Left ventricle myocardium superior (tissue), 1 donor: ENCODE measurements at places on chromosomes 3 and 15. TPM values are rescaled to one million over a fixed set of nuclear protein-coding genes. Genes with fewer than 3 reads are reported as not detected.

DNA sequence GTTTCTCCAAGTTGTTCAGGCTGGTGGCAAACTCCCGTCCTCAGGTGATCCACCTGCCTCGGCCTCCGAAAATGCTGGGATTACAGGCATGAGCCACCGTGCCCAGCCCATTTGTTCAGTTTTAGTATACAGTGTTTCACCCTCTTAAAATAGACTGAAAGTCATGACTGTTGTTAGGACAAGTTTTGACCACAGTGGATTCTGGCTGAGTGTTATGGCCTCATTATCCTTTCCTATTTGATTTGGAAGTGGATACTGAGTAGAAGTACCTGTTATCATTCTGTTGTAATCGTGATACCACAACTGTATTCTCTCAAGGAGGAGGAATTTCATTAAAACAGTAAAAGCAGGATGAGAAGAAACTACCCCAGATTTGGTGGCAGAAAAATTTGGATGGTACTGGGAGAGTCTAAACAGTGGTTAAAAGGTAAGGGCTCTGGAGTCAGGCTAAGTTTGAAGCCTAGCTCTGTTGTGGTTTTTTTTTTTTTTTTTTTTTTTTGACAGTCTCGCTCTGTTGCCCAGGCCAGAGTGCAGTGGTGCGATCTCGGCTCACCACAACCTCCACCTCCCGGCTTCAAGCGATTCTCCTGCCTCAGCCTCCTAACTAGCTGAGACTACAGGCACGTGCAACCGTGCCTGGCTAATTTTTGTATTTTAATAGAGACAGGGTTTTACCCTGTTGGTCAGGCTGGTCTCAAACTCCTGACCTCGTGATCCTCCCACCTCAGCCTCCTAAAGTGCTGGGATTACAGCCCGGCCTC is 2.6 kb downstream of the MAP2K1 start:
- no peak for DNase-seq

DNA sequence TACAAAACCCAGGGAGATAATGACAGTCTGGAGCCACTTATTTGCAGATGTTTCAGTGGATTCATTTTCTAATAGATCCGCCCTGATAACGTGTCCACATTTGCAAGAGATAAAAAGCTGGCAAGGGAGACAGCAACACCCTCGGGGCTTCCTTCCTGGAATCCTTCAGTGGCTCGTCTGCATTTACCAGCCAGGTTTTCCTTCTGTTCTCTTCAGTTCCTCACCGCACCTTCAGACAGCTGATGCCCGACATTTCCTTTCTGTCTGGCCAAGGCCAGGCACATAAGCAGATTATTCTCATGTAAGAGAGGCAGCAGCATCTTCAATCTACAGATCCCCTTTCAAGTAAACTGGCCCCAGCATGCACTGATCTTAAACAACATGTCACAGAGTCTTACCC is 56.2 kb upstream of the SPATA12 start:
- DNase-seq: no peak

GRCh38 chr15:45186771-45187577 is 792 bp downstream of the SHF start:
- DNase-seq: no peak

Gene SEMA5B
- total RNA-seq: 4.2 TPM

Gene CLRN1
- total RNA-seq: not detected

Gene AADAC
- total RNA-seq: 0.35 TPM

DNA sequence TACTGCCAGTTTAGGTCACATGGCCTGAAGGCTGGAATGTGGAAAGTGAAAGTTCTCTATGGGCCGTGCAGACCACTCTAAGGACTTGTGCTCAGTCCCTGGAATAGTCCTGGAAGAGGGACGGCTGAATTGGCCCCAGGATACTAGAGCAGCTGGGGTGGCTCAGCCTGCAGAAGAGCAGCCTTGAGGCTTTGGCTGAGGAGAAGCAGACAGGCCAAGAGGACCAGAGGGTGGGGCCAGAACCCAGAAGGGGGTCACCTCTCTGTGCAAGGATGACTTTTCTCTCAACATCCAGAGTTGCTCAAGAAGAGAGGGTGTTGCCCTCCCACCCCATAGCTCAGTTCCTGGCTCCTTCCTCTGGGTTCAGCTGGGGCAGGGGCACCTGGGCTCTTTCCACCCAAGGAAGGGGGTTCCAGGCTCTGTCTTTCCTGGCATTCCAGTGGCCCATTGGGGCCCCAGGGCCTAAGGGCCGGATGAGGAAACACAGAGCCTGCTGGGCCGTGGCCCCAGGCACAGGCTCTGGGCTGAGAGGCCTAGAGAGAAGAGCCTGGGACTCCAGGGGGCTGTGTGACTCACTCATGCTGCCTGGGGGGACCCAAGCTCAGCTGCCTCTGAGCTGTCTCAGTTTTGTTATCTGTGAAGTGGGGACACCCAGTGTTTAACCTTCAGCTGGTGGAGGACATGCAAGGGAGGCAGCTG is 8.5 kb upstream of the FBLN2 start:
- peak; percentile 72 for DNase-seq

- DNase-seq: no peak
These were observed 58.7 kb upstream of the FNDC3B start for GRCh38 chr3:171980578-171981270.

Gene GRM7
- total RNA-seq: not detected

Gene NAALADL2
- total RNA-seq: 3.1 TPM

DNA sequence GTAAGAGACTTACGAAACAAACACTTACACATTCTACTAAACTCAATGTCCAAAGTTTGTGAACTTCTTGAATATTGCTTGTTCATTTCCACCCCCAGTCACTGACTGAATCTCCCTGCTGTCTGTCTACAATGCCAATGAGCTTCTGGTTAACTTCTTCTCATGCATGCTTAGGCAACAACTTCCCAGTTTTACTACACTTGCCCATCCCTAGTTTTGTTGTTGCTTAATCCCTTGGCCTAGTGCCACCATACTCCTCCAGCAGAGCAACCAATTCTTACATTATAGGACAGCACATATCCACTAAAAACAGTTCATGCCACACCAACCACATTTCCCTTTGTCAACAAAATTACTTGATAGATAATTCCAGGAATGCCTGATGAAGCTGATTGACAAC is 40.9 kb upstream of the CCR2 start:
- DNase-seq: no peak

GRCh38 chr3:172856795-172857742 is 106.5 kb downstream of the ECT2 start:
- peak; percentile 63 for DNase-seq

DNA sequence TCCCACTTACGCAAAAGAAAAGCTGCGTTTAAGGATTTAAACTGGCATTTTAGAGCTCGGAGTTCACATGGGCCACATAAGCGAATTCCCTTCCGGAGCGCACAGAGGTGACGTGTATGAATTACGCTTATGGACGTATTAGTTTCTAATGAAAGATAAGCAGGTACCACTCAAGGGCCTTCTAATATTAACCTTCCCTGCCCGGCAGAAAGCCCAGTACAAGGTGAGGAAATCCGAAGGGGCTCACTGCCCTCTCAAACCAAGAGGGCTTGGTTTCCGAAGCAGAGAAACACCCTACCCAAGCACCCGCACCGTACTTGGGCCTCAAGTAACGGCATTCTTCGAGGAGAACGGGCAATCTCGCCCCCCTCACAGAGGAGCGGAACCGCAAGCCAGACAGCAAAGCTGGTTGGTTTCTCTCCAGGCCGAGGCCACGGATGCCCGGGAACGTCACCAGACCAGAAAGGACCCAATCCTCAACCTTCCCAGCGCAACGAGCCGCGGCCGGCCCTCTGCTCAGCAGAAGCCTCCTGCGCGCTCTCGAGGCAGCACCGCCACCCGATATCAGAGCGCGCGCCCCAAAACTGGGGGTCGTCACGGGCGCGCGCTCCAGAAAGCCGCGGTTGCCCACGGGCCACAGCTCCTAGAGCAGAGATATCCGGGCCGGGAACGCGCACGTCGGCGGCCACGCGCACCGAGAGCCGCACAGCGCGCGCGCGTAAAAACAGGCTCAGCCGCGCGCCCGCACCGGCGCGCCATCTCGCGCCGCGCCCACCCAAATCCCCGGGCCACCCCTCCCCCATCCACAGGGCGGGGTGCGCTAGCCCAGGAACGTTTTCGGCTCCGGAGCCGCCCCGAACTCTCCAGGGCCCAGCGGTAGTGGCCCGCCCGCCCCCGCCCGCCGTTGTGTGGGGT is 676 bp downstream of the QRICH1 start:
- DNase-seq: peak; percentile 89

GRCh38 chr3:196073255-196073753 is 8.6 kb downstream of the TFRC start:
- DNase-seq: no peak

DNA sequence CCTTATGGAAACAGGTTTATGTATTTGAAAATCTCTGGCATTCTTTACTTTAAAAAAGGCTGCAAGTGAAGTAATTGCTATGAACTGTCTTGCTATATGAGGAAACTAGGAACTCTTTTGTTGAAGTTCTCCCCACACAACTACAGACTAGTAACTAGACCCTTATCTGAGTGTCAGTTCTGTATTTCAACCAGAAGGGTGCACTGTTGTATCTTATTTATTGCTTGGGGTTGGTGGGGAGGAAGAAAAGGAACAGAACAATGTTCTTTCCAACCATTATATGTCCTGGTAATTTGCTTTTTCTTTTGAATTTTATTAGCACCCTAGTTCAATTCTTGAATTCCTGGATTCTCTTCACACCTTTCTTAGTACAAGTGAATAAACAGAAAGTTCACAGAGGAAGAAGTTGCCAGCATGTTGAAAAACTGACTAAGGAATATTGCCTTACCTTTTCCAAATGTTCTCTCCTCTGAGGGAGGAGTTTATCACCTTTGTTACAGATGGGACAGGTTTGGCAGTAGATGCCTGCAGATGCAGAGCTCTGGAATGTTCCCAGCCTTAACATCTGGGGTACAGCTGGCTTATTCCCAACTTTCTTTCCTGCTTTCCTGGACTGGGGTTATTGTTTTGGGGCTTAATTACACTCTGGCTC is 162.4 kb upstream of the CFAP20DC start:
- DNase-seq: no peak

DNA sequence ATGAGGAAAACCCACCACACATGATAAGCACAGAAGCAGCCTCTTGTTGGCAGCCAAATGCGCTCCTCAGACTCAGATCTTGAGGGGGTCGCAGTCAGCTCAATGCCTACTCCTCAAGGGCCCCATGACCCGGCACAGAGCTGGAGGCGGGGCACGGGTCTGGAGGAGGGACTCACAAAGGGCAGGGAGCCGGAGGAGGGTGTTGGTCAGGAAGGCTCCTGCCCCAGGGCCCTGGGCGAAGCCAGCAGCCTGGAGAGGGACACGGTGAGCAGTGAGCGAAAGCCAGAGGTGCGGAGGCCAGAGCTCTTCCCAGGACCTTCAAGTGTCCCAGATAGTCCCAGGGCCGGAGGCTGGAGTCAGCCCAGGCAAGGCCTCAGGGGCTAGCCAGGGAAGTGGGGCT is 9.8 kb downstream of the CACNA2D2 start:
- DNase-seq: no peak

Gene C3orf49
- not detected for total RNA-seq

- no peak for DNase-seq
These were observed 96.3 kb upstream of the BCL6 start for GRCh38 chr3:187841560-187841959.

GRCh38 chr3:188506446-188506845 is 352.5 kb downstream of the LPP start:
- no peak for DNase-seq

Gene REC114
- 0.84 TPM for total RNA-seq

GRCh38 chr3:4821338-4821737 is 157.9 kb upstream of the BHLHE40 start:
- no peak for DNase-seq

GRCh38 chr3:14285548-14285925 is 106.9 kb downstream of the LSM3 start:
- DNase-seq: no peak

- DNase-seq: no peak
These were observed 121.1 kb downstream of the OXSM start for GRCh38 chr3:25910997-25911396.

- no peak for DNase-seq
These were observed 246.0 kb downstream of the WDR72 start for GRCh38 chr15:53513431-53513830.

Gene CDHR4
- total RNA-seq: not detected

Gene PTH1R
- total RNA-seq: 13.0 TPM

Gene DPPA2
- total RNA-seq: not detected

Gene TNNC1
- 8,945 TPM for total RNA-seq
